ENCODE measurements at places on chromosomes 16 and 17. TPM values are rescaled to one million over a fixed set of nuclear protein-coding genes. Genes with fewer than 3 reads are reported as not detected.

XYLT1 gene
- 13.8 TPM for total RNA-seq

TUBB3 gene
- 1.8 TPM for total RNA-seq

ACSM2A gene
- total RNA-seq = not detected

USP36 gene
- 50.2 TPM for total RNA-seq

CCDC78 gene
- 0.48 TPM for total RNA-seq

GP1BA gene
- not detected for total RNA-seq

COQ9 gene
- 40.7 TPM for total RNA-seq

SOX8 gene
- total RNA-seq = 0.32 TPM

CPSF4L gene
- total RNA-seq = not detected

TEKT1 gene
- not detected for total RNA-seq

KRT24 gene
- total RNA-seq = not detected

AIPL1 gene
- total RNA-seq = not detected

OTOP3 gene
- not detected for total RNA-seq

TBC1D3 gene
- not detected for total RNA-seq

ZSWIM7 gene
- total RNA-seq = 20.3 TPM

PKMYT1 gene
- 0.66 TPM for total RNA-seq

PYDC1 gene
- total RNA-seq = not detected

HASPIN gene
- 0.48 TPM for total RNA-seq

CYTH1 gene
- total RNA-seq = 64.8 TPM

NOS2 gene
- 0.16 TPM for total RNA-seq

SOX15 gene
- total RNA-seq = 4.1 TPM

PLD6 gene
- total RNA-seq = 3.8 TPM

TMC5 gene
- 40.3 TPM for total RNA-seq

ANKRD40CL gene
- not detected for total RNA-seq

UMOD gene
- total RNA-seq = not detected

ITGAL gene
- total RNA-seq = 2.4 TPM

SCPEP1 gene
- total RNA-seq = 55.4 TPM

MYADML2 gene
- total RNA-seq = not detected

SLC5A2 gene
- 0.98 TPM for total RNA-seq

KRT32 gene
- not detected for total RNA-seq

RECQL5 gene
- total RNA-seq = 10.7 TPM

TBC1D3H gene
- not detected for total RNA-seq

VAC14 gene
- 26.7 TPM for total RNA-seq

HOXB5 gene
- 0.44 TPM for total RNA-seq

SAMD14 gene
- total RNA-seq = 0.98 TPM

C16orf95 gene
- total RNA-seq = not detected

NFATC2IP gene
- 27.9 TPM for total RNA-seq

SLC35G6 gene
- not detected for total RNA-seq

KRTAP1-1 gene
- total RNA-seq = not detected

GLIS2 gene
- 0.96 TPM for total RNA-seq

CACNG5 gene
- not detected for total RNA-seq

CTRB1 gene
- not detected for total RNA-seq

MPRIP gene
- total RNA-seq = 93.1 TPM

PRSS21 gene
- total RNA-seq = 2.9 TPM

SOST gene
- total RNA-seq = not detected

MT1F gene
- total RNA-seq = 9.1 TPM

GALR2 gene
- not detected for total RNA-seq

ZG16B gene
- 24.6 TPM for total RNA-seq

CDRT15 gene
- not detected for total RNA-seq

TSPAN10 gene
- 3.5 TPM for total RNA-seq

ABCA3 gene
- total RNA-seq = 6.3 TPM

ATP2A3 gene
- total RNA-seq = 9.8 TPM

KDM6B gene
- 6.4 TPM for total RNA-seq

CALB2 gene
- total RNA-seq = 169 TPM

PRAC1 gene
- total RNA-seq = not detected

KRT31 gene
- total RNA-seq = not detected

TBC1D28 gene
- total RNA-seq = not detected

SMTNL2 gene
- 1.8 TPM for total RNA-seq
